ENCODE measurements at places on chromosomes 11 and 22.

DNA sequence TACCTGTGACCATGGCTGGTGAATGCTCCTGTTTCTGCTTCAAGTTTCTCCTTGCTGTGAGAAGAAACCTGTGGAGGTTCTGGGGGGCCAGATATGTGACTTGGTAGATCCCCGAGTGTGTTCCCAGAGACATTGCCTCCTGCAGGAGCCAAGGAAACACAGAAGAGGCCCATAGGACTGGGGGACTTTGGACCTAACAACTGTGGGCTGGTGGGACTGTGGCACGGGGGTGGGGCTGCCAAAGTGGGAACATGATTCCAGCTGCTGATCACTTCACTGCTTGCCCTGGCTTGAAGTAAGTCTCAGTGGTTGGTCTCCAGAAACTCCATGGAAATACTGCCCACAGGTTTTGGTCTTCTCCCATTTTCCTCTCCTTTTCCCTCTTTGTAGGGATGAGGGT, 4.1 kb upstream of the NR1H3 start:
- DNase-seq, result no peak

DNA sequence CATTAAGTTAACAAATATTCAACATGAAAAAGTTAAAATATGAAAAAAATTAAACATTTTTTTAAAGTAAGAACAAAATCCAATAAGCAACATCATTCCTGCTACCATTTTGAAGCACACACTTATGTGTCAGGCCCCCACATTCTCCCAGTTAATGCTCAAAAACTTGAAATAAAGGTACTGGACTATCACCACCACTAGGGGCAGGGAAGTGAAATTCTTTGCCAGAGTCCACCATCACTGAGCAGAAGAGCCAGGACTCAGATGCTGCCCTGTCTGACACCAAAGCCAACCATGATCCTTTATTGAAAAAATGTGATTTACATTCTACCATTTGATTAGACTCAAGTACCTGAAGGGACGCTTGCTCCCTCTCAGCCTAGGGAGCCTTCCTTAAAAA, 39.1 kb downstream of the PITPNB start:
- DNase-seq, result no peak

DNA sequence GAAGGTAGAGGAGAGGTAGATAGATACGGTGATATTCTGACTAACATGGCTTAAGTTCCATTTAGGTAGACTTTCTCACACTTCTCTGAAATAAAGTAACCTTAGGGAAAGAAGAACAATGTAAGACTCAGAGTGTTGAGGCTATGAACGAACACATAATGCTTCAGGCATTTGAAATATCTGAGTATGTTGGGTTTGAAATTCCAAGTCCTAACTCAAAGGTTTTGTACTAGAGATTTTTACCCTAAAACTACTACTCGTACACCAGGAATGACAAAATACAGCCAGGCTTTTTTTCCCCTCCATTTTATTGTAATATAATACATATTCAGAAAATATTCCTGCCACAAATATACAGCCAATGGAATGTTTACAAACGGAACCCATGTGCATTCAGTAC, 592.6 kb downstream of the ETS1 start:
- DNase-seq, result no peak

DNA sequence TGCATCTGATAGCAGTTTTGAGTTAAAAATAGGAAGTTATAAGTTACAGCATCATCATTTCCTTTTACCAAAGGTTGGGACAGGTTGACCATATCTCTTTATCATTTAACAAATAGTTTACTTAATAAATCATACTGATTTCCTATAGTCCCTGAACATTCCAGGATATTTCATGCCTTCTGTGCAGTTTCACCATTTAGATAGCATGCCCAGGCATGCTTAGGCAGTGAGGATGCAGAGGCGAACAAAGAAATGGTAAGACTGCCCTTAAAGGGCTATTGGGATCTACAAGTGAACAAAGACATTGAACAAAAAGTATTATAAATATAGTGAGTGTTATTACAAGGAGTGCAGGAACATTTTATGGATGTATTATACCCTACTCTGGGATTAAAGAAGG, 96.4 kb downstream of the PRMT3 start:
- no peak for DNase-seq

DNA sequence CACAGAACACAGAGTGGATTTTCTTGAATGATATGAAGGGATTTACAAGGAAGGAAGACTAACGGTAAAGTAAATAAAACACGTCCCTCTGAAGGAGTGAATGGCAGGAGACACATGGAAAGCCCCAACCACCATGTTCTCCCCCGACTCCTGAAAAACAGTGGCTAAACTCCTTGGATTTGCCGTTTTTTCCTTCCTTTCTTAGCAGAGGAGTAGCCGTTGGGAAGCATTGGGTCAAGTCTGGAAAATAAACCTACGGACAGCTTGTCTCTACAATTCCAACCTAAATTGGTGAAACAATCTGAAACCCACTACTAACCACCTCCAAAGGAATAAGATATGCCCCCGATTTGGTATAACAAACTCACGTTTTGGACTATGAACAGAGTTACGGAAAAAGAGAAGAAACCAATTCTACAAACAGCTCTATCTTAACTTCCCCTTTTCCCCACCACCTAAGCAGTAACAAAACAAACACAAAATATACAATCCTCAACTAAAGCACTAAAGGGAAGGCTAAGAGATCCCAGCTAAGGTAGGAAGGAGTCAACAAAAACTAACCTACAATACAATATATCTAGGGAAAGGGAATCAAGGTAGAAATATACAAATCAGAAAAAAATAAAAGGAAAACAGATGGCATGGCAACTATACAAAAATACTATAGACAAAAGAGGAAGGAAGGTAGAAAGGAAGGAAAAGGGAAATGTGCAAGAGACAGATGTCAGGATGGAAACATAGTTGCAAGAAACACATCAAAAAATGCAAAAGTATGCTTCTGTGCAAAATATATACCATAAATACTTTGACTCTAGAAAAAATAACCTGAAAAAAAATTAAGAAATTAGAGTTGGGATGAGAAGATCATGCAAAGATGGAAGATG, 43.8 kb upstream of the LYVE1 start:
- no peak for DNase-seq

GRCh38 chr22:45799291-45799690, 127.7 kb downstream of the ATXN10 start:
- DNase-seq, result no peak

DNA sequence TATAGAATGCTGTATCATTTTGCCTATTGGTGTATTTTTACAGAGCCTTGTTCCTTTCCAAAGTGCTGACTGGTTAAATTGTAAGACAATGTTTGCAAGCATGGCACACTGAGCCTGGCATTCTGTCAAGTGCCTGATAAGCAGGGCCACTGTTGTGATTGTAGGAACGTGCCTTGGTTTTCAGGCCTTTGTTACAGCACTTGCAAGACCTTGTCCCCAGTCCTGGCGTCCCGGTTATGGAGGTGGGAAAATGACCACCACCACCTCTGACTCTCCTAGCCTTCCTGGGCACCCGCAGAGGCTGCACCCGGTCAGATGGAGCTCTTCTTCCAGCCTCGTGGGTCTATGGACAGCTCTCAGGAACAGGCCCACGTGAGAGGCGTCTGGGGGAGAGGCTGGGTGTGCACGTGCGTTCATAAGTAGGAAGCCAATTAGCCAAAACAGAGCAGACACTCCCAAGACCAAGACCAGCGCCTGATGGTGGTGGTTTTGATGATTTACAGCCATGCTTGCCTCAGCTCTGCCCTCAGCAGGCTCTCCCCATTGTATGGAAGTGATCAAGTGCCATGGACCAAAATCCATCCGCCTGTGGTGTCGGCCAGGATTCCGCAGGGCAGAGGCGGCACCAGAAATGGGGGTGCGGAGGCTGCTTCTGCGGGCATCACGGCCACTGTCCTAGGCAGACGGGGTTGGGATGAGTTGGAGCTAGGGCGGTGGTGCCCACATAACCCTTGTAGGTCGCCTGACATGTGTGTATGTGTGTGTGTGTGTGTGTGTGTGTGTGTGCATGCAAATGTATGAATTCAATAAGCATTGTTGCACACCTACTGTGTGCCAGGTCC, 89.8 kb downstream of the RTL6 start:
- DNase-seq, result no peak

GRCh38 chr11:78708388-78708787, 133.7 kb upstream of the NARS2 start:
- no peak for DNase-seq

GRCh38 chr11:119713359-119714040, 15.5 kb downstream of the NECTIN1 start:
- DNase-seq, result no peak

DNA sequence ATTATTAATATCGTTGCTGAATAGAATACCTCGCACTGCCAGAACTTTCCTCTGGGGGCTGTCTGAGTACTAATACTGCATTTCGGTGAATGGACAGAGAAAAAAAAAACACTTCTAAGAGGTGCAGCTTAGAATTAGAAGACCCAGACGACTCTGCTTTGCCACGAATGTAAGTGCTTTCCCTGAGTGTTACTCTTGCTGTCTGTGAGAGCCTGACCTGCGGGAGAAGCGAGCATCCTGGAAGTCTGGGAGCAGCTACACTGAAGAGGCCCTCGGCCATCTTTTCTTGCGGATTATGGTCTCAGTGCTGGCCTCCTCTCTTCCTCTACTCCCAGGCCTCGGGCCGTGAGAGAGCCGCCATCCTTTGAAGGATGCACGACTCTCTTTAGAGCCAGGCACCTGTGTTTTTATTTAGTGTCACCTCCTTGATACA, 94.9 kb downstream of the SCN3B start:
- DNase-seq, result no peak

DNA sequence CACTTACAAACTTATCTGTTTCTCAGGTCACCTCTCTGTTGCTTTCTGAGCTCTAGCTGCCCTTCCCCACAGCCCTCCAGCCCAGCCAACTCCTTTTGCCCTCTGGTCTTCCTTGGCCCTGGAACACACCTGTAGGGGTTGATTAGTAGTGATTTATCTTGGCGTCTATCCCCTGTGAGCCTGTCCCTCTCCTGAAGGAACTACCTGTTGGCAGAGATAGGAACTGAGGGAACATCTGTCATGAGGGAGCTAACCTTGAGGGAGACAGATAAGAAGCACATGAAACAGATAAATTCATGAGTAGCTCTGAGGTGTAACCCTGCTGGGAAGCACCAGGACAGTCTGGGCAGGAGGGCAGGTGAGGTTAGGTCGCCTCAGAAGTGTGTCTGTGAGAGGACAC, 38.9 kb downstream of the CABIN1 start:
- no peak for DNase-seq

DNA sequence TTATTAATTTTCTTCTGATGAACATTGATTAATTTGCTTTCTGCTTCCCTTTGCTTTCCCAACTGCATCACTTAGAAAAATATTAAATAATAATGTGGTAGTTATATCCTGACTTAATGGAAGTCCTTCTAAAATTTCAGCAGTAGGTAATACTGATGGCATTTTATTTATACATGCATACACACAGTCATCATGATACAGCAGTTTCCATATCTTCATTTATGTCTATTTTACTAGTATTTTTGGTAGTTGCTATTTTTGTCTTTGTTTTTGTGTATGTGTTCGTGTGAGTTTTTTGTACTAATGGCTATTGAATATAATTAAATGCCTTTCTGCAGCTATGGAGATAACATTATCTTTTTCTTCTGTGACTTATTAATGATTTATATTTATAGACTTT, 484.7 kb upstream of the CNTN5 start:
- no peak for DNase-seq

DNA sequence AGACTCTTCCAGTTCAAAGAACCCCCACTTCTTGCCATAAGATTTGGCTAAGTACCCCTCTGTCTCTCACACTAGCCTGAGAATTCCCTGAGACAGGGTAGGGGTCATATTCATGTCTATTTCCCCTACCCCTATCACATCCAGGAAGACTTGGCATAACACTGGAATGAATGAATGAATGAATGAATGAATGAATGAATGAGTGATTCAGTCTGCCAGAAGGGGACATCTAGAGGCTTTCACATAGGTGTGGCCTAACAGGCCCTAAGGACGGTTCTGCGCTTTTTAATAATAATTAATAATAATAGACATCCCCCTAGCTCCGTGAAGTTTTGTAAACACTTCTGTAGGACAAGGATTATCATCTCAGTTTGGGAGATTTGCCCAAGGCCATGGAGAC, 415.7 kb downstream of the TENM4 start:
- no peak for DNase-seq

GRCh38 chr11:63508009-63508408, 2.1 kb downstream of the LGALS12 start:
- no peak for DNase-seq

DNA sequence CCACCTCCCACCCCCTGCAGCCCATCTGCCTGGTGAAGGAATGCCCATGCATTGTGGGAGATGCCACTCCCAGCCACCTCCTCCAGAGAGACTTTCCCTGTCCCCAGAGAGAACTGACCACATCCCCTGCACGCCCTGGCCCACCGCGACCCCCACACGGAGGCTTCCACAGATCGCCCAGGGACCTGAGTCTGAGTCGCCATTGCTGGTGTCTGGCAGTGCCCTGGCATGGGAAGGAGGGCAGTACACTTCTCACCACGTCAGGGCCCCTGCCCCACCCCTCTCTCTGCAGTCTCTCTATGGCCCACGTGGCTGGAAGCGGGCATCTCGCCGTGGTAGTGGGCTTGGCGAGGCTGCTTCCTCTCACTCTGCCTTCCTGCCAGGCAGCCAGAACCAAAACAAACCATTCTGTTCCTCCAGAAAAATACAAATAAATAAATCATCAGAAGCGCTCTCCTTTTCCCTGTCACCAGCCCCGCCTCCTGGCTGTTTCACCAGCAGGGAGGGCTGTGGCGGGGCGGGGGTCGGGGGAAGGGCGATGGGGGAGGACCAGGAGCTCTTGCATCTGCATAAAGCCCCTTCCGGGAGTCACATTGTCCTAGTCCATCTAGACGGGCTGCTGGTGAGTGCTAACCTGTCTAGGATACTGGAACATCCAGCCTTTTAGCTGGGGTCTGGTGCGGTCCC, 20.9 kb downstream of the SHISAL1 start:
- DNase-seq, result no peak

- DNase-seq, result no peak
Measured at GRCh38 chr11:110763249-110764011, 51.2 kb upstream of the ARHGAP20 start.

DNA sequence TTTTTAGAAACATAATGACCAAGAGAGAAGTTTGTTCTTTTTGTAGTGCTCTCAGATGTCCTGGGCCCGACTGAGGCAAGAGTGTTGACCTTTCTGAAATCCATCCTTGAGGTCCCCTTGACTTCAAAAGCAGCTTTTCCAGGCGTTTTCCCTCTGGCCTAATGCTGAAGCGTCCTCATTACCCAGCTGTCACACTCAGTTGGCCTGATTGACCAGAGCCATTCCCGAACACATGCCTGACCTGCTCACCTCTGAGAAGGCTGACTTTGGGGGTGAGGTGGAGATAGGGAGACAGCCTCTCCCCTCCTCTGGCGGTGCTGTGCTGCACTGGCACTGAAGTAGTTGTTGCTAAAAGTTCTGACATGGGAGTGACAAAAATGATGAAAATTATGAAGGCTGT, 66.9 kb downstream of the ALX4 start:
- DNase-seq, result no peak

- DNase-seq, result no peak
Measured at GRCh38 chr11:48093795-48094642, 113.7 kb downstream of the PTPRJ start.

GRCh38 chr22:32232191-32232830, 22.8 kb downstream of the SLC5A4 start:
- DNase-seq, result no peak

GRCh38 chr11:77300695-77301094, 791 bp downstream of the GDPD4 start:
- no peak for DNase-seq

All from NK-92 treated with Interleukin-12 subunit alpha and Interleukin-12 subunit beta, amount 100 ng/mL, for 24 hours (cell line).